GM19239 (cell line): ENCODE measurements at places on chromosomes 5 and 9.

GRCh38 chr5:68215898-68216244 lies 315 bp downstream of the PIK3R1 start:
- peak; percentile 47 for DNase-seq

DNA sequence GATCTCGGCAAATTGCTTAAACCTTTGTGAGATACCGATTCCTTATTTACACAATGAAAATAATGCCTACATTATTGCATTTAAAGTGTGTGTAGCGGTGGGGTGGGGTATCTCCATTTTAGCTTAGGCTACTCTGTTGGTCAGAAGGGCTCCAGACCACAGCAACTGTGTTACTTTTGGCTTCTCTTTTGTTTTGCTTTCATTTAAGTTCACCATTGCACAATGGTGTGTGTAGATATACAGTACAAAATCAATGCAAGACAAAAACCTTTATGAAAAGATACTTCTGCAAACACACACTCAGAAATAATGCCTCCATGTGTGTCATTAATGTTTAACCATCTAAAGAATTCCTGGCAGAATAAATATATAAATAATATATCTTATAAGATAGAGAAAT lies 279.4 kb downstream of the FBXL17 start:
- DNase-seq, result no peak

- DNase-seq, result peak; percentile 36
These were observed 63.9 kb downstream of the PCDH1 start for GRCh38 chr5:141814064-141814964.

GRCh38 chr5:180540050-180540694 lies 46.0 kb downstream of the CNOT6 start:
- no peak for DNase-seq

DNA sequence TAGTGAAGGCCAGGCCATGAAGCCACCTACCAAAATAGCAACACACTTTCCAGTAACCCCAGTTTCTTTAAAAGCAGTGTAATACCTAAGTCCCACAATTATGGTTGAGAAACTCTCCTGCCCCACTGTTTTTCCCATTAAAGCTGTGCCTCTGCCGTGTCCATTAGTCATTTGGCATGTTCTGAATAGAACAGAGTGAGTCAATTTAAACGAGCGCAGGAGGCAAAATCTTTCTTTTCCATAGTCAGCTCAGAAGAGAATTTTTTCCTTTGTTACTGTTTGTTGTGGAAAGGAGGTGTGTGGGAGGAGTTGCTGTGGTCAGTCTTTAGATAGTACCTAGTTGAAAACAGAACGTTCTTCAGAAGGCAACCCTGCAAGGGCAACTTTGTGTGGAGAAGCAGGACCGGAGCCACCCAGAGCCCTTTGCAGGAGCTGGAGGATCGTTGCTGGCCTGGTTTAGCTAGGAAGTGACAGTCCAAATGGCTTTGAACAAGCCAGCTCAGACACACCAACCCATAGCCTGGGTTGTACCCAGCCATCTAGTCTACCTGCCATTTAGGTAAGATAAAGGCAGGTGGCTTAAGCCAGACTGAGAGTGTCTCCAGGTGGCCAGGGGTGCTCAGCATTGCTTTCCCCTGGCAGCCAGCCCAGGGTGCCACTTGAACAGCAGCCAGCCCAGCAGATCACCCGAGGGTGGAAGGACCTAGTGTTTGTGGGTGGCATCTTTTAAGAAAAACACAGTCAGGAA lies 30.4 kb downstream of the GADD45G start:
- DNase-seq, result no peak

DNA sequence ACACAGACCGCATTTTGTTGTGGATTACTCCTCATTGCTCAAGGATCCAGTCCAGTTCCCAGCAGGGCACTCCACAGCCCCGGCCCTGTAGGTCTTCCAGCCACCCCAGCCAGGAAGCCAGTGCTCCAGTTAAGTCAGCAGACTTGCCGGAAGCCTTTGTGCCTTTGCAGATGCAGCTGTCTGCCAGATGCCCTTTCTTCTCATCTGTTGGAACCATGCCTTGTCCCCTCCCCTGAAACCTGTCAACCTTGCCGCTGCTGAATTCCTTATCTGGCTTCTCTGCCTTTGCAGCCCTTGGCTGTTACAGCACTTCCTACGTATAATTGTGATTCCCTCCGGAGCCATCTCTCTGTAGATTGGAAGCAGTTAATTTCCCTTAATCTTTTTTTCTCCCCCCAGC lies 28.4 kb downstream of the PSAT1 start:
- no peak for DNase-seq

- no peak for DNase-seq
These were observed 86.3 kb upstream of the GRHPR start for GRCh38 chr9:37336150-37336549.

DNA sequence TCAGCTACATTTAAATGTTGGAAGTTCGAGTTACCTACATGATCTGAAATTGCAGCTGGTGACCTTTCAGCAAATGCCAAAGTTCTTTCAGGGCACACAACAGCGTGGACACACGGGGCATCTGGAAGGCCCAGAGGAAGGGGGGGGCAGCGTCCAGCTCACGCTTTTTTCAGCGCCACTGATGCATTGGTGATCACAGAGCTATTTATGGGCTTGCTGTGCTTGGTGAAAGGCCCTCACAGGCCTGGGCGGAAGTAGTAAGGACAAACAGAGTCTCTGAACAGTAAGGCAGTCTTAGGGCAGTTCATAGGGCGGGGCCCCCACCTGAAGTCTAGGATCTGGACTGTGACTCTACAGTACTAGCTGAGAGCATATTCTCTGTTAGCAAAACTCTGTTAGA lies 6.6 kb upstream of the FBP2 start:
- DNase-seq, result no peak

DNA sequence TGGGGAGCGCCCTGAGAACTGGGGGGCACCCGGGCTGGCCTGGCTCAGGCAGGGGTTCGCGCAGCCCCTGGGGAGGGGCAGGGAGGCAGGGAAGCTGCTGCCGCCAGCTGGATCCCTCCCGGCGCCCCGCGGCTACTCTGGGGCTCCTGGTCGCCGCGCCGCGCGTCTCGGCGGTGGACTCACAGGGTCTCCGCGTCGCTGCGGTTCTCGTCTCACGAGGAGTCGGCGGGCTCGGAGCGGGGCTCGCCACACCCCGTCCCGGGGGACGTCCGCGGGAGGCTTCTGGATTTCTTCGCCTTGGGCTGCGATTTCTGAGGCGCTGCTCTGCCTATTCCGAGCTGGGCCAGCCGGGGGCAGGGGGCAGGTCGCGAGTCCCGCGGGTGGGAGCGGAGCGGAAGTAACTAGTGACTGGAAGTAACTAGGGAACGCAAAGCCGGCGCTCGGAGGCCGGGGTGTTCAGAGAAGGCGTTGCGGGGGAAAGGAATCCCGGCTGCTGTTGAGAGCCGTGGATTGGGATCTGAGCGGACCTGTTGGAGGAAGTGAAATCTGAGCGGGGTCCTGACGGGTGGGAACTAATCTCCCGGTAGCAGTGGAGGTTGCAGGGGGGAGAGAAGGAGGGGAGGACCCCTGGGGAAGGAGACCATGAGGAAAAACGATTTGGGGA lies 511 bp downstream of the CYSTM1 start:
- DNase-seq, result peak; percentile 36

DNA sequence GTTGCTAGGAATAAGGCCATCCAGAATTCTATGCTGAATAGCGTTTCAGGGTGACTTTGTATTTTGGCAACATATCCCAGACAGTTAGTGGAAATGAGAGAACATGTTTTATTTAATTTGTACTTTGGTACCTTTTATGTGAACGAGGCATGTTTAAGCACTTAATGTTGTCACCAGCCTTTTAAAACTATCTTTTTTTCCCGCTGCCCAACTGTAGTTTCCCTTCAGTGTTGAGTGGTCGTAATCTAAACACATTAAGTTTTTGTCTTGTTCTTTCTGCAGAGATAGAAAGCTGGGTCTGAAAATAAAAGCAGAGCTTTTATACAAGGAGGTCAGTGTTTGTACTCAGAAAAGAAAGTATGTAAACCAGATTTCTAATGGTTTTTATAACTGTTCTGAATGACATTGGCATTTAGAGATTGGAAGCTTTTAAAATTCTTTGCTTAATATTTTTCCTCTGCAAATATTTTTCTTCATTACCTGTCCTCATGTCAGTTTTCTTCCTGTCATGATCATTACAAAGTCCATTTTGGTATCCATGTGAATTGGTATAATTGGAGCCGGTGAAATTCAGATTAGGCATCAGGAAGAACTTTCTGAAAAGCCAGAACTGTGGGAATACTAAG lies 100.7 kb downstream of the ARHGEF28 start:
- DNase-seq, result no peak

GRCh38 chr9:113756476-113757192 lies 119.5 kb upstream of the ZNF618 start:
- no peak for DNase-seq

GRCh38 chr5:17838469-17838868 lies 204.2 kb downstream of the TAF11L14 start:
- no peak for DNase-seq

DNA sequence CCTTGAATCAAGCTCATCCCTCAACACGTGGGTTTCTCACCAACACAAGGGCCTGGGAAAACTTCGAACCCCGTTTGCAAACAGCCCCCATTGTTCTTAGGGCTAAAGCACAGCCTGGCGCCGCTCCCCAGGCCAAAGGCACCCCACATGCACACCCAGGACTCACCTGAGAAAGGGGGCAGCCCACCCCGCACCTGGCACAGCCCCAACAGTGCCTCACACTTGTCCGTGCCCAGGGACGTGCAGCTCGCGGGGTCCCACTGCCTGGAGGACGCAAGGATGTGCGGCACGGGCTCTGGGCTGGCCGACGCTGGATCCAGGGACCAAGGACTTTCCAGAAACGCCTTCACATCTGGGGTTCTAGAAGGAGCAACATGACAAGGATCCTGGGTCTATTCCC lies 2.8 kb downstream of the SOHLH1 start:
- DNase-seq, result no peak

- DNase-seq, result no peak
These were observed 11.6 kb downstream of the AGPAT2 start for GRCh38 chr9:136675477-136676296.

DNA sequence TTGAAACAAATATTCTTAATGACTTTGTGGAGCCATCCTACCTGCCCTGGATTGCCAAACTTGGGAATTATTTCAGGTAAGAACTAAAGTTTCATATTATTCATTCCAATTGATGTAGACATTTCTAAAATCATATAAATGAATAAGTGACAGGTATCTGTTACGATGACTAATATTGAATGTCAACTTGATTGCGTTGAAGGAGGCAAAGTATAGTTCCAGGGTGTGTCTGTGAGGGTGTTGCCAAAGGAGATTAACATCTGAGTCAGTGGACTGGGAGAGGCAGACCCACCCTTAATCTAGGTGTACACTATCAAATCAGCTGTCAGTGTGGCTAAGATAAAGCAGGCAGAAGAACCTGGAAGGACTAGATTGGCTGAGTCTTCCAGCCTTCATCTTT lies 1688.4 kb upstream of the CDH9 start:
- no peak for DNase-seq

DNA sequence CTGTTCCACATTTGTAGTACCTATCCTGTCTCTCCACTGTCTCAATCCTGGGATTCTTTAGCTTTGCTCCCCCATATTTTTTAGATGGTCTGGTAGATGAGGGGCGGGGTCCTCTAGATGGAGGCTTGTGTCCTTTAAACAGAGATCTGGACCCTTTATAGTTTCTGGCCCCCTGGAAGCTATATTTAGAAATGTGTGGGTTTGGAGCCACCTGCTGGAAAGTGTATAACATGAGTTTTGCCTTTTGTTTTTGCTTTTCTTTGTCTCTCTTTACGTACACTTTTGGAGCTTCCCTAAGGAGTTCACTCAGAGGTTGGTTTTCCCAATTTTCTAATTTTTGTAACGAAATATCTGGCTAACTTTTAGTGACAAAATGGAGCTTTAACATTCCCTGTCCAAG lies 110.7 kb downstream of the CFAP95 start:
- no peak for DNase-seq

DNA sequence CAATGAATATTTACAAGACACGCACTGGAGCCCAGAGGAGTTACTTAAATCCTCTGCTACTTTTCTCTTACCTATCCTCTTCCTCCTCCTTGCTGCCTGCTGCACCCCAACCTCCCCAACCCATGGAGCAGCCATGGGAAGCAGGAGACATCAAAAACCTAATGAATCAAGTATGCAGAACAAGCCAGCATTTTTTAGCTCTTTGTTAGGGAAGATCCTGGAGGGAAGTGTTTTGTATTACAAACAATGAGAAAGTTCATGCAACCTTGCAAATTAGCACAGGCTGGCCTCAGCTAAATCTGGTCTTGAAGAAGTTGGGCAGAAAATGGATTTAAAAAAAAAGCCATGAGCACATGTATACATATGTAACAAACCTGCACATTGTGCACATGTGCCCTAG lies 498.8 kb downstream of the KIF4B start:
- no peak for DNase-seq

GRCh38 chr5:160039810-160040470 lies 31.0 kb downstream of the TTC1 start:
- DNase-seq, result no peak

DNA sequence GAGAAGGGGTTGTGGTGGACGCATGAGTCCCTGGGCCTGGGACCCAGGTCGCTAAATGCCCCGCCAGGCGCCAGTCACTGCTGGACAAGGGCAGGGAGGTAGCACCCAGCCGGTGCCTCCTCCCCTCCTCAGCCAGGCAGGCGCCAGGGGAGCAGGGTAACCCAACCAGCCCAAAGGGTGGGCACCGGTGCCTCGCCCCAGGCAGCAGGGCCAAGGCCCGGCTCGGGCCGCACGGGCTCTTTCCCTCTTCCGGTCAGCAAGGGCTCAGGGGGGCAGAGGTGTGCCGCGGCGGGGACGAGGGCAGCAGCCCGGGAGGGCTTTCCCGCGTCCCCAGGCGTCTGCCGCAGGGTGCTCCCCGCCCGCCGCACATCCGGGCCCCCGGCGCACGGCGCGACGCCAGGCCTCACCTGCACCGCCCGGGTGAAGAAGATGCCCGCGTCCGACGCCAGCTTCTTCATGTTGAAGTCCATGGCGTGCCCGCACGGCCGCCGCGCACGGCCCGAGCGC lies 393 bp downstream of the SH3GLB2 start:
- peak; percentile 67 for DNase-seq

DNA sequence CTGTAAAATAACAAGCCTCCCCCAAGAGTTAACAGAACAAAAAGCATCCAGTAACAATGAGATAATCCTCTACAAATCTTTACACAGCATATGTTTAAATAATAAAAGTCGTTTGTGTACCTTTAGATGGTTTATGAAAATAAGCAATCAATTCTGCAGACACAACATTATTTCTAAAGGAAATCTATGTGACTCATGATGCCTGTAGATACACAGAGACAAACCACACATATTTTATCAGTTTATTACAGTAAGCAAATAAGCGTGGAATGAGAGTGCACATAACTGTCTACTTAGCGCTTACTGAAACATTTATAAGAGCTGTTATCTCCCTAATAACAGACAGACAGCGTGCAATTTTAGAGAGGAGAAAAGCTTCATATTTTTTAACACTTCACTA lies 243.6 kb downstream of the AP3B1 start:
- no peak for DNase-seq
